Esophagus squamous epithelium (tissue), 5 donors: ENCODE measurements at places on chromosomes 13 and 19.

DNA sequence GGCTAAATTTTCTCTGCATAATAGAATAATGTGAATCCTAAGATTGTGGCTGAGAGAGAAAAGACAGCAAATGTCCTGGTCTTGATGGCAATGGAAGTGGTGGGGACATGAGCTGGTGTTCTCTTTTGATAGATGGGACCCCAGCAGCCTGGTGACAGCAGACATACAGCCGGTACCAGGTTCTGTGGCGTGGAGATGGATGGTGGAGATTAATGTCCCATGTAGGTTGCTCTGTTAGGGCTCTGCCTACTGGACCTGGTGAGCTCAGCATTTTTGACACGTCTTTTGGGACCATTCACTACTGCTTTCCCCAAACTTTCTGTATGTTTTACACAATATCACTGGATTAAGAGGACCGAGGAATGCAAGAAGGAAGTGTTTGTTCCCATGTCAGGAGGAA lies 8.2 kb upstream of the SIGLEC14 start:
- H3K4me3 ChIP-seq, result no peak overlapping the region
- H3K36me3 ChIP-seq, result no peaks in the 10 kb centered on the region
- no peak overlapping the region for H3K27ac ChIP-seq
- no peaks in the 10 kb centered on the region for H3K4me1 ChIP-seq

DNA sequence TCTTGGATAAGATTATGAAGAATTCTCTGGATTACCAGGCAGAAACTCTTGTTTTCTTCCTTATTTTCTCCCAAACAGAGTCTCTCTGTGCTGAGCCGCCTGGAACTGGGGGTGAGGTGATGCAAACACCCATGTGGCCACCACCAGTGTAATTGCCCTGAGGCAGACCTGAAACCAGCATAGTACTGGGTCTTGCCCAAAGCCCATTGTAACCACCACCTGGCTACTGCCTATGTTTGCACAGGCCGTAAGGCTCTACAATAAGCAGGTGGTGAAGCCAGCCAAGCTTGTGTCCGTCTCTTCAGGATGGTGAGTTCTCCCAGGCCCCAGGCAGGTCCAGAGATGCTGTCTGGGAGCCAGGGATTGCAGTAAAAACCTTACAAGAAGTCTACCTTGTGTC lies 18.9 kb upstream of the KBTBD7 start:
- H3K4me1 ChIP-seq, result peaks cover 11% of the 10 kb centered on the region
- no peak overlapping the region for H3K4me3 ChIP-seq
- no peak for DNase-seq
- H3K27ac ChIP-seq, result no peak overlapping the region
- no peaks in the 10 kb centered on the region for H3K36me3 ChIP-seq

DNA sequence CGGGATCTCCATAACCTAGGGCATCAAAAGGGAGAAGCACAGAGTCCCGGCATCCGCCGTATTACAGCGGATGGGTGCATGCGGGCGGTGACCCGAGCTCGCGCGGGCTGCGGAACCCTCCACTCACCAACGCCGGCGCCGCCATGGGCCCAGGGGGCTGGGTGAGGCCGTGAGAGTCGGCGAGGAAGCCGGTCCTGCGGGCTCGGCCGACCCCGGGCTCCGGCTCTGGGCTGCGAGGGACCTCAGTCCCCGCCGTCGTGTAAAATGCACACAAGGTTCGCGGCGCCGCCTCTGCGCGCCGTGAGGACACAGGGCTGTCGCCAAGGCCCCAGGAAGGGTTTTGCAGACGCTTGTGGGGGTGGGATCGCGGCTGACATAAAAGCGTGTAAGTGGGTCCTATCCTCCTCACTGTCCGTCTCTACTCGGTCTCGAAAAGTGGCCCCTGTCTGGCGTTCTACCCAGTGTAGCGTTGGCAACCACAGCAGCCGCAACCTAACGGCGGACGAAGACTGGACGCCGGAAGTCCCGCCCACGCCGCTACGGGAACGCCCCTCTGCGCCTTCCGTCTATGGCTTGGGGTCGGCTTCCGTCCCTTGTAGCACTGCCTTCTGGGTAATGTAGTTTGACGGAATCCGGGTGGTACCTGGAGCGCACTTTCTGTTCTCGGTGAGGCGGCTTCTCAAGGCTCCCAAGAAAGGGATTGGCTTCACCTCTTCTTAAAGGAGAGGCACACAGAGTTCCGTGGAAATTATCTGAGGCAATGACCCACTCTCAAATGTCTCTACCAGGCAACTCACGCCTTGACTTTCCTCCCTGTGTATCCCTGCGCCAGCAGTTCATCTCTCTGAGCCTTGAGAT lies at the start of gene ZNF599:
TSS of gene ZNF599 (minus strand) at position 519 of the 858 bp plus-strand sequence. CDS start at position 145, 374 bp downstream.
- peak within 1 kb of the TSS; percentile 50 for H3K27ac ChIP-seq
- peaks cover 16% of the 10 kb centered on the region for H3K27me3 ChIP-seq
- no peaks in the 10 kb centered on the region for H3K36me3 ChIP-seq
- H3K4me3 ChIP-seq, result peak within 1 kb of the TSS; percentile 70
- peaks cover 19% of the 10 kb centered on the region for H3K4me1 ChIP-seq

DNA sequence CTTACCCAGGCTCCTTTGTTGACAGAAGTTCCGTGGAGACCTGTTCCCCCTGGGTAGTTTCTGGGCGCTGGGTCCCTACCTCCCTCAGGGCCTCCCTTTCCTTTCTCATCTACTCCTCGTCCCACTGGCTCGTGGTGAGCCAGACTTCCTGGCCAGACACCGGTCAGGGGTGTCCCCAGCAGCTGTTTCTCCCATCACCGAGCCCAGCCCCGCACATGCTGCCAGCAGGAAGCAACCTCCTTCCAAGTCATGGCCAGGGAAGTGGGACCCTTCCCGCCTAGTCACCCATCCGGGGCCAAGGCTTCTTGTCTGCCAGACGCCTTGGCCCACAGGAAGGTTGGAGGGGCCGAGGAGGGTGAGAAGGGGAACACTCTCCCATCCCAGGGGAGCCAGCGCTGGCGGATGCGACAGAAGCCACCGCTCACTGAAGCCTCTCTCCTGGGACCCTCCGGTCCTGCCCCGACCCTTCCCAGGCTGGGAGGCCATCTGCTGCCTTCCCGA lies 5.7 kb downstream of the PAK4 start:
- H3K36me3 ChIP-seq, result no peaks in the 10 kb centered on the region
- H3K27ac ChIP-seq, result peak overlapping the region; percentile 78
- H3K27me3 ChIP-seq, result no peaks in the 10 kb centered on the region
- no peak for DNase-seq
- no peak overlapping the region for H3K4me3 ChIP-seq

DNA sequence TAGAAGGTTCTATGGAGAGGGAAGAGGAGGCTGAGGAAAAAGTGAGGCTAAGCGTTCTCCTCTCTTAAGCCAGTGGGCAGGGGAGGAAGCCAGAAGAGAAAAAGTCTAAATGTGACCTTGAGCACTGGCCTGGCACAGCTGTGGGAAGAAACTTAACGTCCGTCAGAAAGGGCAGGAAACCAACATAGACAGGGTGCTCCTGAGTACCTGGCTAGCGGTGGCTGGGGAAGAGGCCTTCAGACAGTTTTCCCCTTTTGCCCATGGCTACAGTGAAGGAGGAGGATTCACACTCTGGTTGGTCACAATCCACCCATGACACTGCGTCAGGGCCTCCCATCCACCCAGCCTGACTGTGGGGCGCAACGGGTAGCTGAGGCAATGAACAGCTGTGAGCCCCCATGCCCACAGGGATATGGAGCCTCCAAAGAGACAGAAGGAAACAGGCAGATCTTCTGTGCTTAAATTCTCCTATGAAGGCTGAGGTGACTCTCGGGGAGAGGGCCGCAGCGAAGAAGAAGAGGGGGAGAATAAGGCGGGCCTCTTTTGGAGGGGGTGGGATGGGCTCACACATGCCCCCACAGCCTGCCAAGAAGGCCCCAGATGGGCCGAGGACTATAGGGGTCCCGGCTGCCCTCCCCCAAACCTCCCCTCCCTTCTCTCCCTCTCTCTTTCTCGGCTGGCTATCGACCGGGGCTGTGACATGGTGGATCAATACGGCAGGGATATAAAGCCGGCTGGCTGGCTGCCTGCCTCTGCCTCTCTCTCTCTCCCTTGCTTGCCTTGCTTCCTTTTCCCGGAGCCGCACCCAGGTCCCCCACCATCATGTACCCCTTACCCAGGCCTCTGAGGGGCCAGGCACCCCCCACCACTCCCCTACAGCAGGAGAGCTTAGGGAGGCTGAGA lies 19.8 kb upstream of the POU2F2 start:
- H3K4me3 ChIP-seq, result no peak overlapping the region
- H3K27ac ChIP-seq, result no peak overlapping the region
- no peak for DNase-seq
- H3K4me1 ChIP-seq, result peaks cover 6% of the 10 kb centered on the region
- no peaks in the 10 kb centered on the region for H3K27me3 ChIP-seq
- no peaks in the 10 kb centered on the region for H3K36me3 ChIP-seq

DNA sequence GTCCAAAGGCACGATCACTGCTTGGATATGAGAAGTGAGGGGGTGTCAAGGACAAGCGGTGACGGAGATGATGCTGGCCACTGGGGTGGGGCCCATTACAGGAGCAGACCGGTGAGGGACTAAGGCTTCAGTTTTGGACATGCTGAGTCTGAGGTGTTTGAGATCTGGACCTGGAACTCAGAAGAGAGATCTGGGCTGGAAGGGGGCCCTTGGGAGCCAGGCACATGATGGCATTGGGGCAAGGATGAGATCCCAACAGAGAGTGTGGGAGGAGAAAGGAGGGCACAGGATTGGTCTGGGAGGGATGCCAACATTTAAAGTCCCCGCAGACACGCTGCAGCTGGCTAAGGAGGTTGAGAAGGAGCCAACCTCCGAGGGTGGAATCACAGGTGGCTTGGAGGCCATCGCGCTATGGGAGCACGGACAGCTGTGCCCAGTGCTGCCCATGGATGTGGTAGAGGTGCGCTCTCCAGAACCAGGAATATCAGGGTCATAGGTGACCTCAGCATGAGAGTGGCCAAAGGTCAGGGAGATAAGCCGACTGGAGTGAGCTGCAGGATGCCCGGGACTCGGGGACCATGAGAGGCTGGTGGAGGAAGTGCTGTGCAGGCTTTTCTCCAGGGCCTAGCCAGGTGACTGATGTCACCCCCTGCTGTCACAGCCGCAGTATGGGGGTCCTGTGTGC lies 21.8 kb downstream of the DHRS12 start:
- no peak for DNase-seq
- no peaks in the 10 kb centered on the region for H3K27me3 ChIP-seq
- no peaks in the 10 kb centered on the region for H3K36me3 ChIP-seq
- H3K4me3 ChIP-seq, result no peak overlapping the region

DNA sequence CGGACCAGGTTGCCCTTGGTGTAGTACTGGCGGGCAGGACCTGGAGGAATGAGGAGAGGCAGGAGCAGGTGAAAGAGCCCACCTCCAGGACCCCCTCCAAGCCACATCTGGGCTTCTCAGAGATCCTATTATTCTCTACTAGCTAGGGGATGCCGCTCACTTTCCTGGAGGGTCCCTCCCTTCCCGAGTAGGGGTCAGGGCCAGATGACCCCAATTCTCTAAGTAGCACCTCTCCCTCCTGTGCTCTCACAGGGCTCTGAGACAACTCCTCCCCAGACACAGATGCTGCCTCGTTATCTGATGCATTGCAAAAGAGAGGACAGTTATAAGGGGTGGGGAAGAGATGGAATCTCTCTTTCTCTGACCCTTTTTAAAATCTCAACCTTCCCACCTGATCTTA lies 22.9 kb downstream of the GP6 start:
- H3K27ac ChIP-seq, result peak overlapping the region; percentile 39
- H3K4me3 ChIP-seq, result no peak overlapping the region
- DNase-seq, result no peak
- H3K4me1 ChIP-seq, result no peaks in the 10 kb centered on the region
- H3K27me3 ChIP-seq, result no peaks in the 10 kb centered on the region

- H3K4me1 ChIP-seq, result no peaks in the 10 kb centered on the region
- H3K36me3 ChIP-seq, result no peaks in the 10 kb centered on the region
- DNase-seq, result no peak
- no peaks in the 10 kb centered on the region for H3K27me3 ChIP-seq
- no peak overlapping the region for H3K4me3 ChIP-seq
- H3K27ac ChIP-seq, result no peak overlapping the region
Observed at GRCh38 chr13:66506979-66507378, 723.2 kb downstream of the PCDH9 start.

GRCh38 chr19:47539747-47540311 lies 25.0 kb upstream of the NAPA start:
- H3K27me3 ChIP-seq, result no peaks in the 10 kb centered on the region
- no peaks in the 10 kb centered on the region for H3K36me3 ChIP-seq
- peaks cover 2% of the 10 kb centered on the region for H3K4me1 ChIP-seq
- H3K27ac ChIP-seq, result no peak overlapping the region

DNA sequence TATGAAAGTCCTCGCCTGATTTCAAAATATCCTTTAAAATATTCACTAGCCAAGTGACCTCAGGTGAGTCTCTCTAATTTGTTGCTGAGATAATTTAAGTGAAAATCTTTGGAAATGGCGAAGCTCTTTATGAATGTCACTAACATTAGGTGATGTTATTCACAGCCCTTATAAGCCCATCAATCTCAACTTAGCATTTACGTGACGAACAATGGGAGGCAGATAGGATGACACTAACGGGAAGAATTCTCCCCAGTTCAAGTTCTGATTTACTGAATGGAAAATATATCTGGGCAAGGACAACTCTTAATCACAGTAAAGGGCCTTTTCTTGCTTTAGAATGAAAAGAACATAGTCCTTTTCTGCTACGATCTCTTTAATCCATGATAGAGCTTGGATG lies 378.7 kb downstream of the LIG4 start:
- H3K4me3 ChIP-seq, result no peak overlapping the region
- H3K27me3 ChIP-seq, result no peaks in the 10 kb centered on the region
- H3K27ac ChIP-seq, result no peak overlapping the region
- no peaks in the 10 kb centered on the region for H3K4me1 ChIP-seq
- no peak for DNase-seq

GRCh38 chr19:1491114-1491848 lies at the start of gene REEP6:
Gene REEP6, plus strand, starts transcription at chr19:1491181. Its CDS starts 89 bp downstream, at chr19:1491270.
- H3K36me3 ChIP-seq, result no peaks in the 10 kb centered on the region
- H3K27me3 ChIP-seq, result no peaks in the 10 kb centered on the region
- H3K4me3 ChIP-seq, result peak within 1 kb of the TSS; percentile 50
- no peak for DNase-seq
- peak within 1 kb of the TSS; percentile 84 for H3K27ac ChIP-seq

GRCh38 chr19:8252922-8253589 lies 43.9 kb downstream of the CERS4 start:
- peak; percentile 25 for DNase-seq
- no peak overlapping the region for H3K27ac ChIP-seq
- no peak overlapping the region for H3K4me3 ChIP-seq
- H3K36me3 ChIP-seq, result peaks cover 21% of the 10 kb centered on the region
- H3K27me3 ChIP-seq, result no peaks in the 10 kb centered on the region
- H3K4me1 ChIP-seq, result no peaks in the 10 kb centered on the region

DNA sequence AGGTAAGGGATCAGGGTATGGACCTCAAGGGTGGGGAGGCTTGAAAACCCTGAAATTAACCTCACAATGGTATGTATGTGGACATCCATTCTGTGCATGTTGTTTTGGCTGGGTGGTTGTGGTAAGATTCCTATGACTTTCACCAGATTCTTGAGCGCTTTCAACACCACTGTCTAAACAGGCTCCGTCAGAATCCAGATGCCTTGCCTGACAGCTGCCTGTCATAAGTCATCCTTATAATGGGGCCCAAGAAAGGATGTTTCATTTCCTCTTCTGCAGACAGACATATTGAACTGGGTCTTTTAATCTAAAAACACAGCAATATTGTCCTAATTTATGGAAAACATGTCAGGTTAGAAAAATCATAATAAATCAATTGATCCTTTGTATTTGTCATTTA lies 41.3 kb downstream of the ALOX5AP start:
- no peaks in the 10 kb centered on the region for H3K4me1 ChIP-seq
- no peak for DNase-seq
- no peak overlapping the region for H3K27ac ChIP-seq
- no peaks in the 10 kb centered on the region for H3K27me3 ChIP-seq
- no peak overlapping the region for H3K4me3 ChIP-seq
- no peaks in the 10 kb centered on the region for H3K36me3 ChIP-seq
